ENCODE measurements at places on chromosomes 4 and X. TPM values are rescaled to one million over a fixed set of nuclear protein-coding genes. Genes with fewer than 3 reads are reported as not detected.
A peak's percentile ranks its signal among the peaks of the same experiment; 100 is the strongest.

GRCh38 chr4:689723-690122 lies 772 bp upstream of the SLC49A3 start:
- peaks cover 25% of the 10 kb centered on the region for H3K4me1 ChIP-seq
- H3K27ac ChIP-seq = no peak overlapping the region
- no peaks in the 10 kb centered on the region for H3K36me3 ChIP-seq
- H3K4me3 ChIP-seq = no peak overlapping the region

GRCh38 chrX:809081-809480 lies 178.5 kb downstream of the SHOX start:
- no peaks in the 10 kb centered on the region for H3K4me1 ChIP-seq
- H3K27me3 ChIP-seq = no peaks in the 10 kb centered on the region
- no peak overlapping the region for H3K27ac ChIP-seq
- DNase-seq = no peak
- H3K4me3 ChIP-seq = no peak overlapping the region

GRCh38 chr4:12729384-12729783 lies 754.8 kb downstream of the RAB28 start:
- H3K27me3 ChIP-seq = peaks cover 2% of the 10 kb centered on the region
- peak; percentile 1 for DNase-seq
- H3K27ac ChIP-seq = no peak overlapping the region
- no peaks in the 10 kb centered on the region for H3K36me3 ChIP-seq
- no peak overlapping the region for H3K4me3 ChIP-seq

DNA sequence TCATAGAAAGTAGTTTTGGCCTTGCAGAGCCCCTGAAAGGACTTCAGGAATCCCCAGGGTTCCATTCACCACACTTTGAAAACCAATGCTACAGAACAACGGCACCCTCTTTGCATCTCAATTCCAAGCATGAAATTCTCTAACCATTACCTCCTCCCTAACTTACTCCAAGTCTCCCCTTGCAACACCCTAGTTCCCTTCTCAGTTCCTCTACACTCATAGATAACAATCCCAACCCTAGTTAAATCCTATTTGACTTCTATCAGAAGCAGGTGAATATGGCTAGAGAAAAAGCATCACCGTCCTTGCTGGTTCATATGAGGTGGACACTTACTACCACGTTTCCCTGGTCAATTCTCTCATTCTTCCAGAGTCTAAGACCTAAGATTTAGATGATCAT lies 2.4 kb downstream of the RCHY1 start:
- H3K27ac ChIP-seq = no peak overlapping the region
- no peaks in the 10 kb centered on the region for H3K36me3 ChIP-seq
- no peak for DNase-seq
- peak overlapping the region; percentile 41 for H3K4me3 ChIP-seq
- H3K27me3 ChIP-seq = no peaks in the 10 kb centered on the region
- H3K4me1 ChIP-seq = peaks cover 21% of the 10 kb centered on the region

GRCh38 chr4:67035986-67036385 lies 509.3 kb downstream of the CENPC start:
- no peaks in the 10 kb centered on the region for H3K27me3 ChIP-seq
- peak; percentile 31 for DNase-seq
- H3K4me3 ChIP-seq = no peak overlapping the region
- H3K4me1 ChIP-seq = peaks cover 7% of the 10 kb centered on the region
- H3K27ac ChIP-seq = no peak overlapping the region

- no peaks in the 10 kb centered on the region for H3K4me1 ChIP-seq
- H3K27ac ChIP-seq = no peak overlapping the region
- peaks cover 4% of the 10 kb centered on the region for H3K36me3 ChIP-seq
These were observed 9.4 kb downstream of the POLA1 start for GRCh38 chrX:24703185-24703494.

- H3K4me1 ChIP-seq = peaks cover 87% of the 10 kb centered on the region
- H3K4me3 ChIP-seq = no peak overlapping the region
- H3K36me3 ChIP-seq = peaks cover 3% of the 10 kb centered on the region
- no peaks in the 10 kb centered on the region for H3K27me3 ChIP-seq
- peak; percentile 65 for DNase-seq
- H3K27ac ChIP-seq = peak overlapping the region; percentile 92
These were observed 33.4 kb downstream of the AFAP1 start for GRCh38 chr4:7906171-7906701.

GRCh38 chr4:114879916-114880669 lies 233.3 kb downstream of the NDST4 start:
- no peaks in the 10 kb centered on the region for H3K27me3 ChIP-seq
- H3K27ac ChIP-seq = no peak overlapping the region
- no peaks in the 10 kb centered on the region for H3K36me3 ChIP-seq
- no peak overlapping the region for H3K4me3 ChIP-seq
- no peak for DNase-seq
- H3K4me1 ChIP-seq = no peaks in the 10 kb centered on the region

- H3K4me1 ChIP-seq = peaks cover 6% of the 10 kb centered on the region
- no peak overlapping the region for H3K27ac ChIP-seq
- no peak for DNase-seq
- no peaks in the 10 kb centered on the region for H3K27me3 ChIP-seq
- H3K36me3 ChIP-seq = no peaks in the 10 kb centered on the region
These were observed 87.5 kb downstream of the PPP3CA start for GRCh38 chr4:101259876-101260275.

DNA sequence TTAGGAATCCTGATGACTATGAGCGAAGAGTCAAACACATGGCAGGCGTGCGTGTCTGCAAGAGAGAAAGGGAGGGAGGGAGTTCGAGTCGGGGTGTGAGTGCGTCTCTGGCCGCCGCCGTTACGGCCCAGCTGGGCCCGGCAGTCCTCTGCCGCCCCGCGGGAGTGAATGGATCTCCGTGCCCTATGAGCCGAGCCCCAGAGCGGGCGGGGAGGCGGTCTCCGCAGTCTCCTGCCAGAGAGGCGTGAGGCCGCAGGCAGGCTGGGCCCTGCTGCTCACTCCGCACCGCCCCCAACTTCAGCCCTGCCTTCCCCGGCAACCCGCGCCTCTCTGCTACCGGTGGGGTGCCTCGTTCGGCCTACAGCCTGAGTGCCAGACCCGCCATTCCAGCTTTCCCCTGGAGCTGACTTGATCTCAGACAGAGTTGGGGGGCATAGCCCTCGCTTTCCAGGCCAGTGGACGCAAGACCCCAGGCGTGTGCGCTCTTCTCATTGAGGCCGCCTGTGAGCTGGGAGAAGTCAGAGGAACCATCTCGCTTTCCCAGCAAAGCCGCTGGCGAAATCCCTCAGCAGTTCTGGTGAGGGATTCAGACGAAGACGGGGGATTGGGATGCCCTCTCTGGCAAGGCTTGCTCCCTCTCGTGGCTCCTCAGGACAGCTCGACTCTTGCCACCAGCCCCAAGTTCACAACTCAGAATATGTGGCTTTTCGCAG lies 1.4 kb downstream of the SLC16A2 start:
- H3K36me3 ChIP-seq = no peaks in the 10 kb centered on the region
- H3K4me3 ChIP-seq = peak overlapping the region; percentile 66
- peak; percentile 54 for DNase-seq
- H3K27me3 ChIP-seq = no peaks in the 10 kb centered on the region

Gene FAAH2
- total RNA-seq = 0.20 TPM

Gene CLIC2
- not detected for total RNA-seq

Gene TKTL2
- not detected for total RNA-seq

Gene ADAM29
- not detected for total RNA-seq

Gene GUCY1B1
- total RNA-seq = 2.5 TPM

Gene MAGEA2
- total RNA-seq = 6.1 TPM

Gene CPLX1
- 1.9 TPM for total RNA-seq

Gene NPY1R
- total RNA-seq = 1.1 TPM

Gene OPN1MW3
- not detected for total RNA-seq

Gene ITM2A
- 40.7 TPM for total RNA-seq

Gene DUX4
- total RNA-seq = not detected

Data from astrocyte (in vitro differentiated cells and primary cell).